SW480 (cell line): ENCODE measurements at places on chromosomes 1 and 21.

- peak; percentile 87 for DNase-seq
These were observed 22.2 kb downstream of the SLC2A1 start for GRCh38 chr1:42936309-42937078.

DNA sequence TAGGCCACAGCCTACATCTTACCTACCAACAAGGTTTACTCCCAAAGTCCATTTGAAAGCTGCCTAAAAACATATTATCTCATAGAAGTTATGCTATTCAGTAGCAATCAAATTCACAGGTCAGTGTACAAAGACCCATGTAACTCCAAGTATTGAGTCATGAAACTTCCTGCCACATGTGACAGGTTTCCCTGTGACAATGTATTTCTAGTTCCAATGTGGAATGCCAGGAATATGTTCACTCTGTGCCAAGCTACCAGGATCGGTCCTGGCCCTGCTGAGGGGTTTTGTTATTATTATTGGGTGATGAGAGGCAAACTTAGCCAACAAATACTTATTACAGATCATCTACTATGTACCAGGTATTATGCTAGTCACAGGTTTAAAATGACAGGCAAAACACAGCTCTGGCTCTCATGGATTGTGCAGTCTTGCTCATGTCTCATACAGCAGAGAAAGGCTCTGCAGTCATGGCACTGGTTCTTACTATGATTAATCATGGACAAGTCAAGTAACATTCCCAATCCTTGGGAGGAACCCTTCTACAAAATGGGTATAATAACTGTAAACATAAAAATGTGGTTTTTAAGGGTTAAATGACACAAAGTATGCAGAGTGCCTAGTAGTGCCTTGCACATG lies 22.5 kb downstream of the DPH5 start:
- DNase-seq: no peak

- no peak for DNase-seq
These were observed 19.4 kb downstream of the VPS13D start for GRCh38 chr1:12249181-12249580.

DNA sequence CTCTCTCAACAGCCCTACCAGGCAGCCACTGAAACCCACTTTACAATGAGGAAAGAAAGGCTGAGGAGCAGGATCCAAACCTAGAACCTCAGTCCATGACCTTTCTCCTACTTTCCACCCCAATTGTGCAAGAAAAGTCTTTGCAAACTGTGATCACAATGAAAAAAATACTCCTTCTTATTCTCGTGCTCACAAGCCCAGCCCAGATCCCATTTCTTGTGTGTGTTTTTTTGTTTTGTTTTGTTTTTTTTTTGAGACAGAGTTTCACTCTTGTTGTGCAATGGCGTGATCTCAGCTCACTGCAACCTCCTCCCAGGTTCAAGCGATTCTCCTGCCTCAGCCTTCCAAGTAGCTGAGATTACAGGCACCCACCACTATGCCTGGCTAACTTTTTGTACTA lies 97.7 kb downstream of the CRYAA start:
- no peak for DNase-seq

GRCh38 chr1:160489513-160490261 lies 33.4 kb downstream of the SLAMF6 start:
- DNase-seq: no peak

DNA sequence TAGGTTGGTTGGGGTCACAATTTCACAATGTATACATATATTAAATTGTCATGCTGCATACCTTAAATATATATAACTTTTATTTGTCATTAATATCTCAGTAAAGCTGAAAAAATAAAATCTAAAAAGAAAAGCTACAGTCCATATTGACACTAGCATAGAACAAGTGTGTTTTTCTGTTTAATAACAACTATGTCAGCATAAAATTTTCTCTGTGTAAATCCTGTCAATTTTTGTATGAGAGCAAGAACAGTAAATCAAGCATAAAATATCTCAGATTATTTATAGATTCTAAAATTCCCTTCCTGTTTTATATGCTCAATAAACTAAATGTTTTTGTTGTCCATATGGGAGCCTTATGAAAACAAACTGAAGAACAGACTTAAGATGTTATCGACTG lies 739.2 kb downstream of the MRPL39 start:
- DNase-seq: no peak

- DNase-seq: no peak
These were observed 133.8 kb downstream of the CAMTA1 start for GRCh38 chr1:6918925-6919511.

DNA sequence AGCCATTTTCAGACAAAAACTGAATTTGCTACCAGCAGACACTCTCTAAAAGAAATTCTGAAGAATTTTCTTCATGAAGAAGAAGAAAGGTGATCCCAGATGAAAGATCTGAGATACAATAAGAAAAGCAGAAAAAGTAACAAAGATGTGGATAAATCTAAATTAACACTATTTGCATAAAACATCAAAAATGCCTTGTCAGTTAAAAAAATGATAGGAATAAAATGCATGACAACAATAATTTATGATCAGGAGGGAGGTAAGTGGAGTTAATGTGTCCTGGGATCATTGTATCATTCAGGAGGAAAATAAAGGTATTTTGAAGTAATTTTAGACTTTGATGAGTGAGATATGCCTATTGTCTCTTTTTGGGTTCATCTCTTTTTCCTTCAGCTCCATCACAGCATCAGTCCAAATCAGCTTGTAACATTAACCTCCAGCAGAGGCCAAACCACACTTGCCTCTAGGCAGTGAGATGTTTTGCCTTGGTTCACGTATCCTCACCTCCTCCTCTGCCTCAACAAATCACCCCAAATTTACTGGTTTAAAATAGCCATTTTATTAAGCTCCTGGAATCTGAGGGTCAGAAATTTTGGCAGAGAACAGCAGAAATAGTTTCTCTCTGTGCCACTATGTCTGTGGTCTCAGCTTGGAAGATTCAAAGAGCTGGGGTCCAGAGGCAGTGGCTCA lies 76.9 kb upstream of the HIVEP3 start:
- no peak for DNase-seq

DNA sequence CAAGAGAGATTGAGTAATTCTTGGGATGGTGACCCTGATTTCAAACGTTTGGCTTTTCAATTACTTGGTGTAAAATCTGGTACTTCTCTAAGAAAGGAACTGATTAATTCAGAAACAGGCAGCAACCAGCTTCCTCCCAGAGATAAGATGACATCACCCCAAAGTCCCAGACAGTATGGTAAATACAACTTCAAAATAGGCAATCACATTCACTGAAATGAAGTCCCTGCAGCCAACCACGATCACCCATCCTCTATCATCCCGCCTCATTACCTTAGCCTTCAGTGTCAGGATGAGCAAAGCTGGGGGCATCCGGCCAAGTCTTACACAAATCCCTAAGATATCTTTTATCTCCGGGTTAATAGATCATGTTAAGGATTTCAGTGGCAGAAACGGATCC lies 26.4 kb upstream of the RUNX1 start:
- no peak for DNase-seq

- no peak for DNase-seq
These were observed 18.8 kb downstream of the CEP350 start for GRCh38 chr1:179973198-179974110.

DNA sequence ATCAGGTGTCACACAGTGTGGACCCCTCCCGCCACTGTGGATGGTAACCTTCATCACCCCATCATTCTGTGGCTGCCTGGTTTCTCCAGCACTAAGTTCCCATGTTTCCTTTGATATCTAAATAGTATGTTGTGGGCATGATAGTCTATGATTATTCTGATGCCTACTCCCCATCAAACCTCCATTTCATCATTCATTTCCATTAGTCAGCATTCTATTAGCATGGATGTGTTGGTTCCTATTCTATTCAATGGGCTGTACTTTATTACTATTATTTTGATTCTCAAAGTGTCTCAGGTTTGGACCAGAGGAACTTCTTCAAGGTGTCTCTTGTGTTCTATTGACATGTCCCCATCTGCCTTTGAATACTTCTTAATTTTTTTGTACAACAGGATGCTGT lies 112.0 kb downstream of the DISC1 start:
- DNase-seq: no peak

- DNase-seq: no peak
These were observed 2.2 kb upstream of the TMEM51 start for GRCh38 chr1:15151377-15151806.

DNA sequence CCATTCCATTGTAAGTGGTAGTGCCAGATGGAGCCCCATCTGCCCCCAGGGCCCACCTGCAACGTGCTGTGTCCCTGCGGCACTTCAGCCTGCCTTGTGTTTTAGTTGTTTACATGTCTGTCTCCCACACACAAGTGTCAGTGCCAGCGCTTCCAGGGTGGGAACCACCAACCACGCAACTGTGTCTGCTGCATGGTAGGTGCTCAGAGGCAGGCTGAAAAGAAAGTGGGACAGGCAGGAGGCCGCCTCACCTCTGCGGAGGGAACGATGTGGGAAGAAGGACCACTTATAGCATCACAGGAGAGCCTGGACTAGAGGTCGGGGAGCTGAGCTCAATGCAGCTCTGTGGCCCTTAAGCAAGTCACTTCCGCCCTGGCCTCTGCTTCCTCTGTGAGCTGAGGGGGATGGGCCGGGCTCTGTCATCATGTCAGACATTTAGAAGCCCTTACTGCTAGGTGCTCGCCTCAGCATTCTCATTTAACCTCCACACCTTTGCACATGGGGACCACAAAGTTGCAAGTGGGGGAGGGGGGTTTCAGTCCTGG lies 17.9 kb downstream of the SLC9A1 start:
- no peak for DNase-seq

DNA sequence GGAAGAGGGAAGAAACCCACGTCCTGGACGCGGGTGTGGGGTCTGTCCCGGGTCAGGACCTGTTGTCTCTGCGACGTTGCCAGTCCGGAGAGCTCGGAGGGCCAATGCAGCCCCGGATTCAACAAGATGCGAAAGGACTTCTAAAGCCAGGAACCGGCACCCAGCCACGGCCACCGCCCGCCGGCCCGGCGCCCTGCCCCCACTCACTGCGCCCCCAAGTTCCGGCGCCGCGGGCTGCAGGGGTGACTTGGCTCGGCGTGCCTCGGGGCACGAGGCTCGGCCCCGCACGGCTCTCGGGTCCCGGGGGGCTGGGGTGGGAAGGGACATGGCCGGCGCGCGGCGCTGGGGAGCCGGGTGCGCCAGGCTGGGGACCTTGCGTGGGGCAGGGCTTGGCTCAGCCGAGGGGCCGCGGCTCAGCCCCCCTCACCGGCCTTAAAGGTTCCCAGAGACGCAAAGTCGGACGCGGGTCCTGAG lies 51.8 kb upstream of the H6PD start:
- DNase-seq: no peak

- no peak for DNase-seq
These were observed 49.6 kb downstream of the CD58 start for GRCh38 chr1:116521186-116521585.

DNA sequence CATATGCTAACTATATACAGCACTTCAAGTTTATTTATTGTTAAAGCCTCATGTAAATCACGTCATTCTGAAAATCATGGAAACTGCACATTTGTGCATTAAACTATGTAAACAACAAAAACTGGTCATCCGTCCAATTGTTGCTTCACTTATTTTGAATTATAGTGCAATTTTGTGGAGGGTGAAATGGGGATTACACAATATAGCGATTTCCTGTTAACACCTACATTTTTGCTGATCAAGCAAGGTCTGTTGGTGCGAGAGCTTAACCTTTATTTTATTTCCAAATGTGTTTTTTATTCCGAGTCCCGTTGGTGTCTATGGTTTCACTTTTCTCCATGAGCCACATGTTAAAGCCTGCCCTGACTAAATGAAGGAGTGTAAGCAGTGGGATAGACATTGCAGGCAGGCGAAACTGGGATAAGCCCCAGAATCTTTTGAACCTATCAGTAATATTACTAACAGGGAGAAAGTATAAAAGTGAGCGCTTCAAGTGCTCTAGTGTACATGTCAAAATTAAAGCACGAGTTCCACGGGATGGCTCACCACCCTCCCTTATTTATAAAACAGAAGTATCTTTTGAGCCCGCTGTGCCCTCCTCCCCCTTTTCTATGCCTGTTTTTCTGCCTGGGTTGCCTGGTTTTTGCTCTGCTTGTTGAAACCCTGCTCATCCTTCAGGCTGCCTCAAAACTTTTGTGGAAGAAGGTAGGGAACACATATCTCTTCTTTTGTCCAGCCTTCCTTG lies 120.7 kb downstream of the NFIA start:
- no peak for DNase-seq

DNA sequence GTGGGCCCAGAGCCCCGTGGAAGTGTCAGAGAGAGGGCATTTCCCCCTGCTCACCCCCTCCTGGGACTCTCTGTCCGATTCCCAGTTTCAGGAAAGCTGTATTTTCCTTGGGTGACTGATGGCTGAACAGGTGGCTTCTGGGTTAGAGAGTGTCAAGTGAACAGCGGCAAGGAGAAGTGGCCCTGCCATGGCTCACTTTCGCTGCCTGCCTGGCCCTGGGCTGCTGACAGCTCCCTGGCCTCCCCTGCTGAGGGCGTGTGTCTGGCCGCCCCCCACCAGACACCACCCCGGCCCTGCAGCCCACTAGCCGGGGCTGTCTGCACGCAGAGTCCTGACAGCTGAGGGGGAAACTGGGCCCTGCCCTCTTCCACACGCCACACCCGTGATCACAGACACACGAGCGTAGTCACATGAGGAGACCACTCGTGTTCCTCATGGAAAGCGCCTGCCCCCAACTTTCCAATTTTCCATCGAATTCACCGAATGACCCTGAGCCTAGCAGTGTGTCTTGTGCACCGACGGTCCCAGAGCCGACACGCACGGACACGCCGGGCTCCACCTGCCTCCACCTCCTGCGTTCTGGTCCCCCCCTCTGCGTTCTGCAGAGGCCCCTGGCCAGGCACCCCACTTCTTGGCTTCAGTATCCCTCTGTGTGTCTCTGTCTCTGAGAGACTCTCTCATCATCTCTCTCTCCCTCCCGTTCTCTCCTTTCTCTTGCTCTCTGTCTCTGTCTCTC lies 60.6 kb upstream of the CASZ1 start:
- DNase-seq: no peak

DNA sequence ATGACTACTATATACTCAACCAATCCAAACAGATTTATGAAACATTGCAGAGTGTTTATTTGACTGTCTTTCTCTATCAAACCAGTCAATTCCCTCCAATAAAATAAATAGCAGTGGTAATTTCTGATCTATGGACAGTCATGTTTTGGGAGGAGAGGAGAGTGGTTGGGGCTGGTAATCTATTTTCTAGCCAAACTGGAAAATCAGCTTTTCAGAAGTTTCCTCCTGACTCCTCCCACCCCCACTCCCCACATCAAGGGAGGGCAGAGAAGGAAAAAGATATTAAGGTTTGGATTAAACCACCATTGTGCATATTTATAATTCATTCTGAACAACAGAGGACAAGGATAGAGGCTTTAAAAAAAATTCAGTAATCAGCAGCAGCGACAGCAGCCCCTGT lies 69.4 kb upstream of the SOX13 start:
- DNase-seq: no peak

GRCh38 chr1:167158813-167159275 lies 61.8 kb upstream of the POU2F1 start:
- peak; percentile 71 for DNase-seq

DNA sequence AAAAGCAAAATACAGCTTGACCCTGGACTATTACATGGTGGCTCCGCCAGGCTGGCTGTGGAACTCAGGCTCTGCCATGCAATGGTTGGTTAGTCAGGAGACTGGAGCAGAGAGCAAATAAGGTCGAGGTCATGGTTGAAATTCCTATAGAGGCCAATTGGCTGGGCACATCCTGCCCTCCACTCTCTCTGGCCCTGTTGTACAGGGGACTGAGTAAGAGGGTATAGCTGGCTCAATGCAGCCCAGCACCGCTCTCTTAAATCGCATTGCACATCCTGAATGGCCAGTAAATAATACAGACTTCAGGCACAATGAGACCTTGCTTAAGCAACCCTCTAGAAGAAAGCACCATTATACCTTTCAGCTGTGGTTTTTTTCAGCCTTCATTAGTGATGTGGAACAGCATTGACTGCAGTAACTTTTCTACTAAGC lies 59.3 kb upstream of the PPP2R5A start:
- DNase-seq: no peak

- DNase-seq: no peak
These were observed 101.3 kb downstream of the SPSB1 start for GRCh38 chr1:9394010-9394409.
